ENCODE measurements at places on chromosomes 6 and 20.

GRCh38 chr20:1805161-1805581 is 90.0 kb upstream of the SIRPA start:
- DNase-seq, result no peak

GRCh38 chr6:128155826-128156225 is 255.0 kb upstream of the THEMIS start:
- DNase-seq, result no peak

DNA sequence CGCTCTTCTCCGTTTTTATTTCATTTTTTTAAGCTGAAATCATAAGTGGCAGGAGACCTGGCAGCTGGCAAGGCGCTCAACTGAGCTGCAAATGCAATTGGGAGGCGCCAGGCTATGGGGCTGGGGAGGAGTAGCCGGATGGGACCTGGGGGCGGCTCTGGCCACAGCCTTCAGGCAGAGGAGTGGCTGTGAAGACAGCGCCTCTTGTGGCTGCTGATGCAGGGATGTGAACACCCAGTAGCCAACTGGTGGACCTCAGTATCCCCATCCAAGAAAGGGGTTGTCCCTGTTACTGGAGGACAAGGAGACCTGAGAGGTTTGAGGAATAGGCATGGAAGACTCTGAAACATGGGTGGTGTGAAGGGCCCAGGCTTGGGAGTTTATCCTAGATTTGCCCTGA is 12.6 kb downstream of the KCNK17 start:
- DNase-seq, result no peak

DNA sequence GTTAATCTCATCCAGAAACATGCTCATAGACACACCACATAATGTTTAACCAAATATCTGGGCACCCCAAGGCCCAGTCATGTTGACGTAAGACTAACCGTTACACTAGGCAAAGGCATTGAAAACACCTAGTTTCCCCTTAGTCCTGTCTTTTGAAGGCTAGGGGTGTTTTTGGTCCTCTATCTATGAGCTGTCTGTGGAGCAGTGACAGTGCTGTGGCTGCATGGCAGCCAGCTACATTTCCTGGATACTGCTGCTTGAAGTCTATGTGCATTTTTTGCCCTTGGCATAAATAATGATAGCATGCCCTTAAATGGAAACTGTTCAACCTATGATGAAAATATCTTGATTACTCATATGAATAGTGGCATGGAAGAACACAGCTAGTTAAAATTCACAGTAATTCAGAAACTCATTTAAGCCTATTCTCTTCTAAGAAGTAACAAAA is 18.6 kb downstream of the FARS2 start:
- DNase-seq, result no peak

DNA sequence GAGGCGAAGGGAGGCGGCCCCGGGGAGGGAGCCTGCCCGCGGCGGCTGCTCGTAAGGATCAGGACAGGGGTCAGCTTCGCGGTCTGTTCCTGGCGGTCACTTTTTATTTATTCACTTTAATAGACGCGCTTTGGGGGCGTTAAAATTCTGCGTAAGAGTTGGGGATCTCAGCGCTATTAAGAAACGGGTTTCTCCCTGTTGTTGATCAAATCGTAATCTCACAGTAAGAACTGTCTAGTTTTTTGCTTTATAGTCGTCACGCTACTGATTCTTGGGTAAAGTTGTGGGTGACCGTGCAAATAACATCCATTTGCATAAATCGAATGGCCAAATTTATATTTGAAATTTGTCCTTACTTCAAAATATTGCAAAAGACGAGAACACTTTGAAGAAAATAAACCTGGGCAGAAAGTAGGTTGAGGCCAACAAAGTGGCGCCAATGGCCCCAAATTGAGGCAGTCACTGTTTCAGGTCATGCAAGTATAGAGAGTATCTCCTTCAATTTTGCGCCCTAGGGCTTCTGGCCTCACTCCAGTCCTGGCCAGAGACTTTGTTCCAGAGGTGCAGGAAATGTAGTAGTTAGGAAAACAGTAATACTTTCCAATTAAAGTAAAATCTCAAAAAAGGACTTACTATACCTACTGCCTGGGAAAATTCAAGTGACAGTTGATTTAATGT is 963 bp upstream of the RMND1 start:
- DNase-seq, result peak; percentile 71

- no peak for DNase-seq
These were observed 528.5 kb upstream of the BTBD3 start for GRCh38 chr20:11389186-11389585.

GRCh38 chr6:11732036-11732631 is 46.5 kb downstream of the ADTRP start:
- peak; percentile 67 for DNase-seq
